Stimulated activated CD4-positive, alpha-beta T cell treated with anti-CD3 and anti-CD28 coated beads, Interleukin-12 subunit alpha, Interleukin-12 subunit beta, amount 100 ng/mL, for 24 hours (primary cell): ENCODE measurements at places on chromosomes 16 and 17.

GRCh38 chr17:30236766-30237165 is 1.3 kb upstream of the SLC6A4 start:
- peak; percentile 14 for DNase-seq

DNA sequence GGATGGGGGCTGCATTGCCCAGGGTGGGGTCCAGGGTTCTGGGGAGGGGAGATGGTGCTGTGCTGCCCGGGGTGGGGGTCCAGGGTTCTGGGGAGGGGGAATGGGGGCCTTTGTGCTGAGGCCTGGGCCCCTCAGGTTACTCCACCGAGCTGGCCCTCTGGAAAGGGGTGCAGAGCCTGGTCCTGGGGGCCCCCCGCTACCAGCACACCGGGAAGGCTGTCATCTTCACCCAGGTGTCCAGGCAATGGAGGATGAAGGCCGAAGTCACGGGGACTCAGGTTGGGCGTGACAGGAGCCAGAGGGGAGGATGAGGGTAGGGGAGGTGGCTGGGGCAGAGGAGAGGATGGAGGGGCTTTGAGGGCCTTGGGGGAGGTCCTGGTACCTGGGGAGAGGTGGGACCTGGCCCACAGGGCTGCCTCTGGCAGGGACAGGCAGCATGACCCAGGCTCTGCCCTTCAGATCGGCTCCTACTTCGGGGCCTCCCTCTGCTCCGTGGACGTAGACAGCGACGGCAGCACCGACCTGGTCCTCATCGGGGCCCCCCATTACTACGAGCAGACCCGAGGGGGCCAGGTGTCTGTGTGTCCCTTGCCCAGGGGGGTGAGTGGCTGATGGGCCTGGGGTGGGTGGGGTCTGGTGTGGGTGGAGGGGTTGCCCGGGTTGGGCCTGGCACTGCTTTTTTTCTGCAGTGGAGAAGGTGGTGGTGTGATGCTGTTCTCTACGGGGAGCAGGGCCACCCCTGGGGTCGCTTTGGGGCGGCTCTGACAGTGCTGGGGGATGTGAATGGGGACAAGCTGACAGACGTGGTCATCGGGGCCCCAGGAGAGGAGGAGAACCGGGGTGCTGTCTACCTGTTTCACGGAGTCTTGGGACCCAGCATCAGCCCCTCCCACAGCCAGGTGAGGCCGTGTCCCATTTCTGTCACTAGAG is 7.8 kb downstream of the ITGAX start:
- DNase-seq, result no peak

GRCh38 chr16:2816751-2817339 is at the start of gene PRSS21:
TSS of gene PRSS21 (plus strand) at chr16:2817237. CDS start at chr16:2817269, 32 bp downstream.
- DNase-seq, result no peak

GRCh38 chr16:57507136-57508034 is 21.1 kb upstream of the DOK4 start:
- no peak for DNase-seq

- peak; percentile 17 for DNase-seq
Measured at GRCh38 chr17:65173284-65173793, 36.2 kb downstream of the RGS9 start.

DNA sequence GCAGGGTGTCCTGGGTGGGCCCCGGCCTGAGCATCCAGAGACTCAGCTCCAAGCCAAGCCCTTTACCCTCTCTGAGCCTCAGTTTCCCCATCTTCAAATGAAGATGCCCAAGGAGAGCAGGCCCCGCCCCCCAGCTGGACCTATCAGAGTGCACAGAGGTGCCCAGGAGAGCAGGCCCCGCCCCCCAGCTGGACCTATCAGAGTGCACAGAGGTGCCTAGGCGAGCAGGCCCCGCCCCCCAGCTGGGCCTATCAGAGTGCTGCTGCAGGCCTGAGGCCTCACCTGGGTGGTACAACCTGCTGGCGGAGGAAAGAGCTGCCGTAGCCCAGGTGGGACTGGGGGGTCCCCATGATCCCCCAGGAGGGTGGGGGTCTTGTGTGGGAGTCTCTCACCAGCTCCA is 3.4 kb upstream of the SSTR5 start:
- no peak for DNase-seq

DNA sequence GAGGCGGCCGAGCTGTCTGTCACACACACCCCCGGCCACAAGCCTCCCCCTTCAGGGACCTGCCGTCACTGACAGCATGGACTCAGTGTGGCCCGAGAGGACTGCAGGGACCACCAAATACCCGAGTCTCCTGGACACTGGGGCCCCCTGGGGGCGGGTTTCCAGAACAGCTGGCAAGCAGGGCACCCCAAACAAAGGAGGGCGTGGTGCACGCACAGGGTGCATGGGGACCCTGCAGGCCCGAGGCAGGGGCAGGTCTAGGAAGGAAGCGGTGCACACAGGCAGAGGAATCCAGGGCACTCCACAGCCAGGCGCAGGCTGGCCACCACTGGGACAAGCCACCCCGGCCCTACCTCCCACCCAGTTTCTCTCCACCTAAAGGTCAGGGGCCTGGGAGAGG is 28.7 kb upstream of the ENPP7 start:
- DNase-seq, result no peak

GRCh38 chr17:70332356-70333210 is 163.3 kb downstream of the KCNJ2 start:
- no peak for DNase-seq

- DNase-seq, result no peak
Measured at GRCh38 chr17:43874293-43874692, 27.3 kb downstream of the CD300LG start.

DNA sequence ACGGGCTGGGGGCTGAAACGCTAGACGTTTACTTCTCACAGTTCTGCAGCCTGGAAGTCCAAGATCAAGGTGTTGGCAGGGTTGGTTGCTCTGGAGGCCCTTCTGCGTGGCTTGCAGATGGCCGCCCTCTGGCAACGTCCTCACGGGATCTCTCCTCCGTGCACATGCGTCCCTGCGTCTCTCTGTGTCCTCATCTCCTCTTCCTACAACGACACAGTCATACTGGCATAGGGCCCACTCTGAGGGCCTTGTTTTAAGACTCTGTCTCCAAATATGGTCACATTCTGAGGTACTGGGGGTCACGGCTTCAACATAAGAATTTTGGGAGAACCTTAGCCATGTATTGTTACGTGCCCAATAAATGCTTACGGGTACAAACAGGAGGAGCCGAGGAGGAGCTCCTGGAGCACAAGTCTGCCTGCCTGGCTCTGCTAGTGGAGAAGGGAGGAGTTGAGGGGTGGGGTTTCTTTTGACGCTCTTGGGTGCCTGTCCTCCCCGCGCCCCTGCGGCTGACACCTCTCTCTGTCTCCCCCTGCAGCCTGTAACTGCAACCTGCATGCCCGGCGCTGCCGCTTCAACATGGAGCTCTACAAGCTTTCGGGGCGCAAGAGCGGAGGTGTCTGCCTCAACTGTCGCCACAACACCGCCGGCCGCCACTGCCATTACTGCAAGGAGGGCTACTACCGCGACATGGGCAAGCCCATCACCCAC is 141.1 kb downstream of the NTN1 start:
- DNase-seq, result no peak

GRCh38 chr17:15255713-15256454 is 9.2 kb downstream of the PMP22 start:
- DNase-seq, result no peak

DNA sequence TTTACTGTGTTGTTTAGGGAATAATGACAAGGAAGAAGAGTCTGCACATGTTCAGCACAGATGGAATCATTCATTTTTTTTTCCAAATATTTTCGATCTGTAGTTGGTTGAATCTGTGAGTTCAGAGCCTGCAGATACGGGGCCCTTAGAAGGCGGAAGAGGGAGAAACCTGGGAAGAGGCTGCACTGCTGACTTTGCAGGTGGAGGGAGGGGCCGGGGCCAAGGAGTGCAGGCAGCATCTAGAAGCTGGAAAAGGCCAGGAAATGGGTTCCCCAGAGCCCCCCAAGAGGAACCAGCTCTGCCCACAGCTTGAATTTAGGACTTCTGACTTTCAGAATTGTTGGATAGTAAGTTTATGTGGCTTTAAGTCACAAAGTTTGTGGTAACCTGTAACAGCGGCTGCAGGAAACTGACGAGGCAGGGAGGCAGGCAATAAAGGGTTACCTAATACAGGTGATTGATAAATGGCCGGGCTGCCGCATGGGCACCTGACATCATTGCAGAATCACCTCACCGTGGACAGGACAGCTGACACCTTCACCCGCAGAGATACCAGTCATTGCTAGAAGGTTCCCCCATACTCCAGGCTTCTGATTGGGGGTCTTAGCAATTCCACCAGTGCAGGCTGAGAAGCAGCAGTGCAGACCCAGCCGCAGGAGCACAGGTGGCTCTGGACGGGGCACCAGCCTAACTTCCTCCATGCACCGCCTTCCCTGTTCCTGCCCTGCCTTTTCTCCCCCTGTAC is 181.3 kb downstream of the IRF8 start:
- no peak for DNase-seq

DNA sequence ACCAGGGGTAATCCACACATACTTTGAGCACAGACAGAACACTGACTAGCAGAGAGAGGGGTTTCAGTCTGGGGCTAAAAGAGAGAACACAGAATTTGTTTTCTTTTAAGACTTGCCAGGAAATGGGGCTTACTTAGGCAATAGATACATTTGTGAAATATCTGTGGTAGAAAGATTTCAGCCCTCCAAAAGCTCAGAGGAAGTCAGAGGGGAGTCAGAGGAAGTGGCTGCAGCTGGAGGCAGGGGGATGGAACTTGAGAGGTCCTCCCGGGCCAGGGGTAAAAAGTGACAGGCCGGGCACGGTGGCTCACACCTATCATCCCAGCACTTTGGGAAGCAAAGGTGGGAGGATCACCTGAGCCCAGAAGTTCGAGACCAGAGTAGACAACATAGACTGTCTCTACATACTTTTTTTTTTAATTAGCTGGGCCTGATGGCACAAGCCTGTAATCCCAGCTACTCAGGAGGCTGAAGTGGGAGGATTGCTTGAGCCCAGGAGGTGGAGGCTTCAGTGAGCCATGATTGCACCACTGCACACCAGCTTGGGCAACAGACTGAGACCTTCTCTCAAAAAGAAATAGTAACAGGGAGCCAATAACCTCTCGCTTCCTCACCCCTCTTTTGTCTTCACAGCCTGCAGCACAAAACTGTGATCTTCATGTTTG is 49.9 kb downstream of the NLRC5 start:
- no peak for DNase-seq

GRCh38 chr16:70704586-70704985 is 18.7 kb upstream of the MTSS2 start:
- DNase-seq, result no peak

GRCh38 chr17:50248255-50248654 is 26.0 kb upstream of the TMEM92 start:
- DNase-seq, result no peak

GRCh38 chr16:79066561-79066960 is 534.0 kb downstream of the MAF start:
- DNase-seq, result no peak

- no peak for DNase-seq
Measured at GRCh38 chr16:27291722-27292240, 22.0 kb upstream of the IL4R start.

DNA sequence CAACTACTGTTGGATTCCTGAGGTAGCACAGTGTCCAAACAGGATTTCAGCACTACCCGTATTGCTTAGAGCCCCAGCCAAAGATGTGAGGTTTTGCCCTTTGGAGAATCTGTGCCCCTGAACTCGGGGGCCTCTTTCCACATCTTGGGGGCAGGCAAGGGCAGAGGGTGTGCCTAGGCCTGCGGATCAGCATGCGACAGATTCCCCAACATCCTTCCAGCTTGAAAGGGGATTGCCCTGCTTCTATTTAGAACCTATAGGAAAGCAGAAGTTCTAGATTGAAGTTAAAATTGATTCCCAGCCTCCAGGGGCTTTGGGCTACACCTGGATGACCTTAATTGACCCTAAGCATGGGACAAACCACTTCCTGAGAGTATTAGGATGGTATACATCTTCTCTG is 19.6 kb downstream of the NOD2 start:
- DNase-seq, result no peak

DNA sequence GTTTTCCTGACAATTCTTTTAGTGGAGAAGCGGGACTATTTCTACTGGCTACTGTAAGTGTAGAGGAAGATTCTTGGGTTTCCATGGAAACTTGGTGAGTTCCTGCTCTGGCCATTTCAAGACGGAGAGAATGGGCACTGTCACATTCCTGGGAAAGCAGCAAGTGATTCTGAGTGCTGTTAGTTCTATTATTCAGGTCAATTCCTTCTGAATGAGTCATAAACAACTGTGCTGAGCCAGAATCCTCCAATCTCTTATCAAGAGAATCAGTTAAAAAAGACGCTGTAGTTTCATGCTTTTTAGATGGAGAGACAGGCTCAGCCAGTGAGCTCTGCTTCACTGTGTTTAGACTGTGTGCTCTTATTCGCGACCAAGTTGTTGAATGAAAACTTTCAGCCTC is 19.6 kb downstream of the AKAP10 start:
- no peak for DNase-seq

DNA sequence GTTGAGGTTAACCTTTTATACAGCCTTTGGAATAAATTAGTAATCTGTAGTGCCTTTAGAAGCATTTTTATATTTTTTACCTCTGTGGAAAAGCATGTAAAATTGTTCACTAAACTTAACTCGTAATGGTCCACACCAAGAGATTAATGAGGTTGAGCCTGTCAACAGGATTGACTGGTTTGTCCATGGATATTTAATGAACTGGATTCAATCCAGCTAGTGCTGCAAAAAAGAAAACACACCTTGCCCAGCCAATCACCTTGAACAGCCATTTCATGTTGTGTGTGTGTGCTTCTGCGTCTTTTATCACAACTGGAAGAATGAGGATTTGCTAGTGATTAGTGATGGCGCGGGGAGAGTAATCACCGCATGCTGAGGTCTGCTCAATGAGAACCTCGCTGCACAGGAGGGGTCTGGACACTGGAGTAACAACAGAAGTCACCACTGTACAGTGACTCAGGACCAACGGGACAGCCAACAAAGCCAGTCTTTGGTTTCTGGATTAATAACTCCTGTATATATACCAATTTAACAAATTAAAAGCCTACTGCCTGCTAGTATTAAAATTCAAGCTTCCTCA is 33.7 kb downstream of the LITAFD start:
- DNase-seq, result no peak

DNA sequence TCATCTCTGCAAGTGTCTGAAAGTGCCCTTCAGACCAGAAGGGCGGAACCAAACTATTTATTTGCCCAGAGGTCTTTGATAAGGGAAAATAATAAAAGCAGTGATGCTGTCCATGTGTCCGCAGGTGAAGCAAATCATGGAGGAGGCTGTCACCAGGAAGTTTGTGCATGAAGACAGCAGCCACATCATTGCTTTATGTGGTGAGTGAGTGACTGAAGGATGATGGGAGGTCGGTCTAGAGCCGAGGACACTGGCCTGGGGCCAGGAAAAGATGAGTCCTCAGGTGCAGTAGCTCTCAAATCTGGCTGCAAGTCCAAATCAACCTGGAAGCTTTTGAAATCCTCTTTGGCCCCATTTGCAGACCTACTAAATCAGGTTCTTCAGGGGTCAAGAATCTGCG is 6.1 kb downstream of the SGSM2 start:
- no peak for DNase-seq

DNA sequence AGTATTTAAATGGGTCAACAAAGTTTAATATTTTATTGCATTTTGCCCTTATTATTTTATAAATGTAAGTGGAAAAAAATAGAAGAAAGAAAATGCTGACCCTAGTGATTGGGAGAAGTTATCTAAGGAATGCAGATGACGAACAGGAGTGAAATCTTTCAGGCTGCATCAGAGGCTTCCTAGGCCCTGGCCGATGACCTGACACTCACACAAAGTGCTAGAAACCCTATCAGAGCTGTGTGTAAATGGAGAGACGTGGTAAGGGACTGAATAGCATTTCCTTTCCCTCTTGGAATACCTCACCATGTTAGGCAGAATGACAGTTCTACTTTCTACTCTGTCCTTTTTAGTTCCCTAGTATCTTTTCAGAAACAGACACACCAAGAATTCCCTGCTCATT is 44.9 kb upstream of the CNEP1R1 start:
- DNase-seq, result no peak
